RWPE2 (cell line): ENCODE measurements at places on chromosomes 13 and 19.

DNA sequence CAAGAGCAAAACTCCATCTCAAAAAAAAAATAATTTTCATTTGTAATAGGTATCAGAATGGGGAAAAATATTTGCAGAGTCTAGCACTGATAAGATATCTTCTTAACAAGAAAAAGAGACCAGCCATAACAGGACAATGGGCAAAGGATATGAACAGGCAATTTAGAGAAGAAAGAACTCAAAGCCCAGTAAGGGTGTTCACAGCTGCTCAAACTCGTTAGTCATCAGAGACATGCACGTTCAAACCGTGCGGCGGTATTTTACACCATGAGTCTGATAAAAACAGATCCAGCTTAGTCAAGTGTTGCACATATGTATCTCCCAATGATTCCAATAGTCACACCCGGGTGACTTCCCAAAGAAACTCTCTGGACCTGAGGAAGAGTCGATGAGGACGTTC is 13.7 kb upstream of the NCCRP1 start:
- no peaks in the 10 kb centered on the region for H3K27me3 ChIP-seq
- H3K4me3 ChIP-seq = no peak overlapping the region
- no peak overlapping the region for H3K27ac ChIP-seq
- no peaks in the 10 kb centered on the region for H3K36me3 ChIP-seq
- no peaks in the 10 kb centered on the region for H3K4me1 ChIP-seq
- no peak for DNase-seq

- no peak for DNase-seq
- H3K27me3 ChIP-seq = peaks cover 93% of the 10 kb centered on the region
- no peaks in the 10 kb centered on the region for H3K4me1 ChIP-seq
- H3K4me3 ChIP-seq = peak overlapping the region; percentile 14
- H3K36me3 ChIP-seq = no peaks in the 10 kb centered on the region
Measured at GRCh38 chr19:49427855-49428546, 2.8 kb downstream of the GFY start.

DNA sequence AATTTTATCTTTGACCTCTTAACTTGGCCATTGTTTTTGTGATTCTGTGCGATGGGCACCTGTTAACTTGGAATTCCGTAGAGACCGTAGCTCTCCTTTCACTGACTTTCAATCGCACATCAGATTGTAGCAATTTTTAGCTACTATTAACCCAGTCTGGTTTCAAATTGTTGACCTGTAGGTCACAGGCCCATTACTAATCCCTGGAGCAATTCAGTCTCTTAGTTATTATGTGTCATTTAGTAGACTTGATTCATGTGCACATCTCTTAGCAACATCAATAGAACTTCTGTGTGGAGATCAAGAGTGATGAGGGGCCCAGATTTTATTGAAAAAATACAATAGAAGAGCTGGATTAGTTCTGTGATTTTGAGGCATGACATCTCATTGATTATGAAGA is 549.6 kb upstream of the SLC10A2 start:
- H3K4me3 ChIP-seq = no peak overlapping the region
- no peaks in the 10 kb centered on the region for H3K4me1 ChIP-seq
- DNase-seq = no peak
- H3K27ac ChIP-seq = no peak overlapping the region

GRCh38 chr19:14310055-14310454 is 71.2 kb upstream of the ADGRE5 start:
- H3K4me3 ChIP-seq = no peak overlapping the region
- H3K27me3 ChIP-seq = no peaks in the 10 kb centered on the region
- H3K4me1 ChIP-seq = no peaks in the 10 kb centered on the region
- H3K27ac ChIP-seq = no peak overlapping the region
- DNase-seq = no peak

GRCh38 chr13:81442904-81443303 is 1102.0 kb upstream of the SPRY2 start:
- no peak overlapping the region for H3K27ac ChIP-seq
- no peak overlapping the region for H3K4me3 ChIP-seq

DNA sequence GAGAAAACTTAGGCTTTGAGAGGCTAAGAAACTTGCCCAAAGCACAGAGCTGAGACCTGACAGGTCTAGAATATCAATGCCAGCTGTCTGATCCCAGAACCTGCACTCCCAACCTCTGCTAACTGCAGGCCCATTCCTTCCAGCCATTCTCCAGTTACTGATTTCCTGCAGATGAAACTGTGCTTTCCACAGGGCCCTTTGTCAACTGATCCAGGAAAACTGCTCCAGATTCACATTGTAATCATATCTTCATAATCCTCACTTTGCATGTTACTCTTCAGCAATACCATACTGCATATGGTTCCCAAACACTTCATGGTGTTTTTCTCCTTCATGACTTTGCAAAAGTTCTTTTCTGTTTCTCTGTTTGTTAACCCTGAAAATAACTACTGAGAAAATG is 100.6 kb downstream of the RAP2A start:
- H3K4me1 ChIP-seq = no peaks in the 10 kb centered on the region
- DNase-seq = no peak

DNA sequence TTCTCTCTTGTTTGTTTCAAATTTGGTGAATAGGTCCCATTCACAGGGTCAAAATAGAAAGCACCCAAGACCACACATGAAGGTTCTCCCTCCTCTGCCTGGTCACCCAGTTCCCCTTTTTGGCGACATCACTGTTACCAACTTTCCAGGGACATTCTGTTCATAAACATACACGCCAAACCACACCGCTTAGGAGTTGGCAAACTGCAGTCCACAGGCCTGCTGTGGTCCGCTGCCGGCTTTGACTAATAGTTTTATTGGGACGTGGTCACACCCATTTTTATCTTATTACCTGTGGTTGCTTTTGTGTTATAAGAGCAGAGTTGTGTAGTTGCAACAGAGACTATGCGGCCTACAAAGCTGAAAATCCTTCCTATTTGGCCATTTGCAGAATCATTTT is 24.2 kb downstream of the UHRF1 start:
- no peak overlapping the region for H3K4me3 ChIP-seq
- no peaks in the 10 kb centered on the region for H3K4me1 ChIP-seq
- H3K27ac ChIP-seq = no peak overlapping the region

- H3K4me1 ChIP-seq = no peaks in the 10 kb centered on the region
- no peaks in the 10 kb centered on the region for H3K36me3 ChIP-seq
- H3K27ac ChIP-seq = no peak overlapping the region
- DNase-seq = no peak
Measured at GRCh38 chr13:111385183-111385857, 64.9 kb downstream of the TEX29 start.

- H3K27ac ChIP-seq = no peak overlapping the region
- H3K27me3 ChIP-seq = peaks cover 55% of the 10 kb centered on the region
- H3K4me3 ChIP-seq = no peak overlapping the region
- DNase-seq = no peak
Measured at GRCh38 chr13:111893071-111893606, 173.8 kb upstream of the SOX1 start.

DNA sequence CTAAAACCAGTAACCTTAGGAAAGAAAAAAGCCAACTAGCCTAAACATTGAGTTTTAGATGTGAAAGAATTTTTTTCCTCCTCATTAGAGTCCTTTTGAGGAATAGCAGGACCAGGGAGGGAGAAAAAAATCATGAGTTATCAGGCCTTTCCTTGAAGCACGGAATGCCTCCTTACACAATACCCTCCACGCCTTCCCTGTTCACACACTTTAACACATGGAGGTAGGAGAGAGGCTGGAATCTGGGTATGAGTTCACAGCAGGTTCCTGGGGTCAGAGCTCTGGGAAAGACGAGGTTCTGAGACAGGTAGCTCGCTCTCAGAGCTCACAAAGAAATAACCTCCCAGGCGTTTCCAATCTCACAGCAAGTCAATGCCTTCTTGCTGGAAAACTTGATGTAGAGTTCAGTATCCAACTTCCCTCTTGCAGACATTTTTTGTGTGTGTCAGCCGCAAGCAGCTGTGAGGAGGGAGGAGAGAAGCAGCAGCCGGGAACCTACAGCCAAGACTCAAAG is 716 bp downstream of the ZNF573 start:
- H3K27ac ChIP-seq = peak overlapping the region; percentile 42
- peaks cover 3% of the 10 kb centered on the region for H3K4me1 ChIP-seq
- DNase-seq = no peak
- H3K4me3 ChIP-seq = peak overlapping the region; percentile 54

DNA sequence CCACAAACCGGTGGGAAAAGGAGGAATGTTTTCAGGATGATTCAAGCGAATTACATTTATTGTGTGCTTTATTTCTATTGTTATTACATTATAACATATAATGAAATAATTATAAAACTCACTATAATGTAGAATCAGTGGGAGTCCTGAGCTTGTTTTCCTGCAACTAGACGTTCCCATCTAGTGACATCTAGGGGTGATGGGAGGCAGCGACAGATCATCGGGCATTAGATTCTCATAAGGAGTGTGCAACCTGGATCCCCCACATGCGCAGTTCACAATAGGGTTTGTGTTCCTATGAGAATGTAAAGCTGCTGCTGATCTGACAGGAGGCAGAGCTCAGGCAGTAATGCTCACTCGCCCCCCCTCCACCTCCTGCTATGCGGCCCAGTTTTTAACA is 54.5 kb downstream of the SPTBN4 start:
- no peak for DNase-seq
- H3K4me1 ChIP-seq = no peaks in the 10 kb centered on the region
- H3K4me3 ChIP-seq = no peak overlapping the region
- no peak overlapping the region for H3K27ac ChIP-seq
- H3K27me3 ChIP-seq = peaks cover 6% of the 10 kb centered on the region

GRCh38 chr13:101529422-101529821 is 76.9 kb downstream of the ITGBL1 start:
- DNase-seq = no peak
- H3K4me1 ChIP-seq = peaks cover 11% of the 10 kb centered on the region
- H3K4me3 ChIP-seq = no peak overlapping the region
- no peaks in the 10 kb centered on the region for H3K36me3 ChIP-seq
- no peaks in the 10 kb centered on the region for H3K27me3 ChIP-seq

DNA sequence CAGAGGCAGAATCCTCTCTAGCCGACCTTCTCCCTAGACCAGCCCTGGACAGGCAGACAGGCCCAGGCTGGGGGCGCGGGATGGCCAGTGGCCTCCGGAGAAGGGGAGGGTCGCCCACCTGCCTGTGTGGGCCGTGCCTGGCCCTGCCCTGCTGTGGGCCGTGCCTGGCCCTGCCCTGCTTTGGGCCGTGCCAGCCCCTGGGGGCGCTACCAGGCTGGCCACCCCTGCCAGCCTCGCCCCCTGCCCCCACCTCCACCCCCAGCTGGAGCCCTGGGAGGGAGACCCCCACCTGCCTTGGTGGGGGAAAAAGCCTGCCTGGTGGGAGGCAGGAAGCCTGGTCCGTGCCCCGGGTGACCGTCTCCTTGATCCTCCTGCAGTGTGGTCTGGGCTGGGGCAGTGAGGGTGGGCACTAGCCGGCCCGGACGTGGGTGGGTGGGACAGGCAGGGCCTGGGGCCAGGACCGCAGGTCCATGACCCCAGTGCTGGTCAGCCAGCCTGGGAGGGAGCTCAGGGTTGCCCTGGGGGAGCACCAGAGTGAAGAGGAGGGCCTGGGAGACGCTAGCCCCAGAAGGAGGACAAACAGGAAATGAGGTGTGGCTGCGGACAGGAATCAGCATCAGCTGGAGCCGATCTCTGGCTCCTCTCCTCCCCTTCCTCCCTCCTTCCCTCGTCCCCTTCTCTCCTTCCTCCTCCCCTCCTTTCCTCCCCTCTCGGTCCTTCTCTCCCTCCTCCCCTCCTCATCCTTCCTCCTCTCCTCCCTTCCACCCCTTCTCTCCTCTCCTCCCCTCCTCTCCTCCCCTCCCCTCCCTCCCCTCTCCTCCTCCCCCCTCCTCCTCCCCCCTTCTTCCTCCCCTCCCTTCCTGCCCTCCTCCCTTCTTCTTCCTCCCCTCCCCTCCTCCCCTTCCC is 5.1 kb upstream of the MKNK2 start:
- H3K27me3 ChIP-seq = no peaks in the 10 kb centered on the region
- H3K36me3 ChIP-seq = no peaks in the 10 kb centered on the region
- H3K27ac ChIP-seq = peak overlapping the region; percentile 97
- peak overlapping the region; percentile 21 for H3K4me3 ChIP-seq
- H3K4me1 ChIP-seq = peaks cover 52% of the 10 kb centered on the region

DNA sequence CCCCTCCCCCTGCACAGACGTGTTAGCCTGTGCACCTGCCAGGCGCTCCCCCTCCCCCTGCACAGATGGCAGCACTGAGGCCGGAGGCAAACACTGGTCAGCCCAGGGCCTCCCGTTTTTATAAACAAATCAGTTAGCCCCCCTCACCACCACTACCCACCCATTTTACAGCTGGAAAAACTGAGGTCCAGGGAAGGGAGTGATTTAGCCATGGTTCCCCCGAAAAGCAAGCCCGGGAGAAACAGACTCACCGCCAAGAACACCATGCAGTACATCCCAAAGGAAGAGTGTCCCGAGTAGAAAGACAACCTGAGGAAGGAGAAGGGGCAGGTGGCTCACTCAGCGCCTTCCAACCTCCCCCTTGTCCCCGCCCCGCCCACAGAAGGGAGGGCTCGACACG is 8.7 kb downstream of the PLPP2 start:
- H3K4me3 ChIP-seq = no peak overlapping the region
- no peak for DNase-seq
- H3K4me1 ChIP-seq = no peaks in the 10 kb centered on the region
- no peaks in the 10 kb centered on the region for H3K27me3 ChIP-seq
- peaks cover 7% of the 10 kb centered on the region; the same call in 1 of the 2 replicates for H3K36me3 ChIP-seq
- H3K27ac ChIP-seq = no peak overlapping the region

GRCh38 chr13:94595001-94595949 is 677 bp downstream of the TGDS start:
- H3K27ac ChIP-seq = peak overlapping the region; percentile 37
- no peak for DNase-seq
- peaks cover 6% of the 10 kb centered on the region for H3K4me1 ChIP-seq

DNA sequence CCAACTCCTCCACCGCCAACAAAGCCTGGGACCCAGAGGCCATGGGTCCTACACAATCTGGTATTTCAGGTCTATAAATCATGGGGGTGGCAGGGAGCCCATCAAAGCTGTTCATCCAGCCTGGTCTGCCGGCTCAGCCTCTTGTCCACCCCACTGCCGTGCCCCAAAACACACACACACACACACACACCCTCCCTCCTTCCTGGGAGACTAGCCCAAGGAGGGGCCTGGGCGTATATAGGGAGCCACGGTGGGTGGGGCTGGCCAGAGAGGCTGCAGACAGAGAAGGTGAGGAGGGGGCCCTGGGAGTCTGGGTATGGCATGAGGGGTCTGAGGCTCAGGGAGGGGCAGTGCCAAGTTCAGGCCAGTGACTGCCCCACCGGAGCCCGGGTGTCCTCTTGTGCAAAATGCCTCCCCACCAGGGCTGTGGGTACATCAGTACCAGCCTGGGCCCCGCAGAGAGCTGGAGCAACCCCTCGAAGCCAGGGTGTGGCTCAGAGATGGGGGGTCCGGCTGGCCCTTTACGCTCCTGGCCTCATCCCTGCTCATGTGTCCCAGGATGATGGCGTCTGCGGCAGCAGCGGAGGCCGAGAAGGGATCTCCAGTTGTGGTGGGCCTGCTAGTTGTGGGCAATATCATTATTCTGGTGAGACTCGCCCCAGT is at the start of gene UPK1A:
Gene UPK1A, plus strand, starts transcription at position 267 of the 663 bp plus-strand sequence. Its CDS starts 296 bp downstream, at position 563.
- H3K27me3 ChIP-seq = peaks cover 4% of the 10 kb centered on the region
- no peak within 1 kb of the TSS for H3K4me3 ChIP-seq
- H3K4me1 ChIP-seq = no peaks in the 10 kb centered on the region
- DNase-seq = no peak

GRCh38 chr13:73275163-73275562 is 216.4 kb downstream of the KLF5 start:
- no peak for DNase-seq
- H3K4me3 ChIP-seq = no peak overlapping the region
- no peaks in the 10 kb centered on the region for H3K27me3 ChIP-seq
- H3K27ac ChIP-seq = peak overlapping the region; percentile 63
- H3K36me3 ChIP-seq = no peaks in the 10 kb centered on the region

GRCh38 chr19:49362929-49363267 is 682 bp upstream of the TEAD2 start:
- peak overlapping the region; percentile 48 for H3K4me3 ChIP-seq
- H3K4me1 ChIP-seq = no peaks in the 10 kb centered on the region
- H3K36me3 ChIP-seq = peaks cover 5% of the 10 kb centered on the region; the same call in 1 of the 2 replicates
- no peak for DNase-seq
